Left renal cortex interstitium (tissue), 4 donors: ENCODE measurements at places on chromosomes 12 and 14. TPM values are rescaled to one million over a fixed set of nuclear protein-coding genes. Genes with fewer than 3 reads are reported as not detected.

DNA sequence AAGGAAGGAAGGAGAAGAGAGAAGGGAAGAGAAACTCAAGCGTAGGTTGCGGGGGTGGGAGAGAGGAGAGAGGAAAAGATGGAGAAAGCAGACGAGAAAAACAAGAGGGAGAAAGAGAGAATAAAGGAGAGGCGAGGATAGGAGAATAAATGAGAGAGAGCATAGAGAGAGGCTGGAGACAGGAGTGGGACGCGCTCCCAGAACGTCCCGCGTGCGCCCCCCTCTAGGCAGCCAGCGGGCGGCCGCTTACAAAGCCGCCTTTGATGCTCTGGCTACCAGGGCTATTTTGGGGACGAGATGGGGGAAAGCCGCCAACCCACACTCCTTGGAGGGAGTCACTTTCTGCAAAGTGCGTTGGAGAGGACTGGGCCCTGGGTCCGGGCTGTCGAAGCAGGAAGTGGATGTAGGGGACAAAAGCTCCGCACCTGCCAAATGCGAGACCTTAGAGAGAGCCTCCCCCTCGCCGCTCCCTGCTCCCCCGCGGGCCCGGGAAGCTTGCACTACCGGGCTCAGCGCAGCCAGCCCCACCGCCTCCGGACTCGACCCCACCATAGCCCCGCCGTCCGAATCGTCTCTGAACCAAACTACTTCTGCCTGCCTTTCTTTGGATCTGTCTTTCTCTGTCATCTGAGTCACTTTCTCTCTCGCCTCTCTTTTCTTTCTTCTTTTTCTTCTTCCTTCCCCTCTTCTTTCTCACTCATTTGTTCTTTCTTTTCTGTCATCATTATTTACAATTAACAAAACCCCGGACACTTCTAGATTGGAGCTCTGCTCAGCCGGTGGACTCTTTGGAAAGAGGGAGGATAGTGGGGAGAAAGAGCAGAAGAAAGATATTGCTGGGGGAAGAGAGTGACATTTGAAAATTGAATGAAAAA lies 8.0 kb downstream of the ASCL1 start:
- DNase-seq, result no peak

GRCh38 chr12:3961591-3961990 lies 88.4 kb upstream of the PARP11 start:
- no peak for DNase-seq

- DNase-seq, result no peak
Observed at GRCh38 chr14:46819117-46819516, 167.5 kb upstream of the RPL10L start.

DNA sequence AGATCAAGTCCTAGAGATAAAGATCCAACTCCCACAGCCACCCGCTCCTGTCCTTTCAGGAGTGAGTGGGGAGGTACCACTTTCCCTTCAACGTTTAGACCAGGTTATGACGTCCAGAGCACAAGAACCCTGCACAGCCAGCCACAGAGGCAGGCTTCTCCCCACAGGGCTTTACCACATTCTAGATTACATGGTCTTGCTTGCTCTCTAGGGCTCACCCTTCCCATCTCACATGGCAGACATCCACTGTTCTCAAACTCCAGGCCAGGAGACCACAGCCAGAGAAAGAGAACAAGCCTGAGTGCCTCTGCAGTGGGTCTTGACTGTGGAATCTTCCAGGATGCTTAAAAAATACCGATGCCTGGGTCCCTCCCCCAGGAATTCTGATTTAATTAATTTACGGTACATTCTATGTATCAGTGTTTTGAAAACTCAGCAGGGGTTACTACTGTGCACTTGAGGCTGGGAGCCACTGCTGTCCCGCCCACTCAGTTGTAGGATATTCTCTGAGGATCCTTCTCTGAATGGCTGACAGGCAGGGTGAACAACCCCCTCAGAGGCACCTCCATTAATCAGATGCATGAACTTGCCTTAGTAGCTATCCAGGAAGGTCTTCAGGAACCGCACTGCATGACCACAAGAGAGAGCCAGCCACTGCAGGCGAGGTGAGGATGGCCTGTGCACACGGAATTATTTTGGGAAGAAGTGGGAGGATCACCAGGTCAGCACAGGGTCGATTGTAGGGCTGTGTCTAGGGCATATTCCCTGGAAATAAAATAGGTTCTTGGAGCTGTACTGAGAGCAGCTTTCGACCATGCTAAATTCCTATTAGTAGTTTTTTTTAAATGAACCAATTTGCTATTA lies 21.5 kb upstream of the SOCS2 start:
- DNase-seq, result no peak

DNA sequence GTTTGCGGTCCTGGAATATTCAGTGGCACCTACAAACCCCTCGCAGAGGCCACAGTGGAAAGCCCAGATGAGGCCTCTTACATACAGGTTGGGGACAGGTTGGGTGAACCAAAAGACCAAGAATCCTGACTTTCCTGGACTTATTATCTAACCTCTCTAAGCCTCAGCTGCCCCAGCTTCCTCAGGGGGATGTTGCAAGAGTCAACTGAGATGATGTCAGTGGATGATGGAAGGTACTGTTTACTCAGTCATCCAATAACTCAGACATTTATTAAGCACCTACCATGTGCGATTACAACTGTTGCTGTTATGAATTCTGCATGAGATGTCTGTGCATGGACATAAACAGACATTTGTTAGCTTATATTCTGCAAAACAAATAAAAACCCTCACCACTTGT lies 72.8 kb downstream of the RFX4 start:
- no peak for DNase-seq

- DNase-seq, result no peak
Observed at GRCh38 chr12:27064397-27065342, 17.7 kb downstream of the C12orf71 start.

DNA sequence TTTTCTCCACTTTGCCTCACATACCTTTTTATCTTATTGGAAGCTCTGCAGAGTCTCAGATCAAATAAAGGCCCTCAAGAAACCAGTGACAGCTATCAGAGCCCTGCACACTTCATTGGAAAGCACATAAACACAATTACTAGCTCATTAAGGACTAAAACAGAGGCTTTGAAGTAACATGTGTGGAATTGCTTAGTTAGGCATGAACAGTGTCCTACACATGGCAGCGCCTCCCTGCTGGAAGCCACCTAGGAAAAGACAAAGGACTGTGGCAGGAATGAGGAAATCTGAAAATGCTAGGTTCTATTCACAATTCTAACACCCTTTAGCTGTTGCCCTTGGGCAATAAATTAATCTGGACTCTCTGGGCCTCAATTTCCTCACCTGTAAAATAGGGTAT lies 89.4 kb downstream of the SUDS3 start:
- no peak for DNase-seq

BDKRB2 gene
- 2.9 TPM for polyA plus RNA-seq

PROX2 gene
- polyA plus RNA-seq, result 4.0 TPM

TAS2R30 gene
- not detected for polyA plus RNA-seq
